ENCODE measurements at places on chromosomes 13 and 19. TPM values are rescaled to one million over a fixed set of nuclear protein-coding genes. Genes with fewer than 3 reads are reported as not detected.

DNA sequence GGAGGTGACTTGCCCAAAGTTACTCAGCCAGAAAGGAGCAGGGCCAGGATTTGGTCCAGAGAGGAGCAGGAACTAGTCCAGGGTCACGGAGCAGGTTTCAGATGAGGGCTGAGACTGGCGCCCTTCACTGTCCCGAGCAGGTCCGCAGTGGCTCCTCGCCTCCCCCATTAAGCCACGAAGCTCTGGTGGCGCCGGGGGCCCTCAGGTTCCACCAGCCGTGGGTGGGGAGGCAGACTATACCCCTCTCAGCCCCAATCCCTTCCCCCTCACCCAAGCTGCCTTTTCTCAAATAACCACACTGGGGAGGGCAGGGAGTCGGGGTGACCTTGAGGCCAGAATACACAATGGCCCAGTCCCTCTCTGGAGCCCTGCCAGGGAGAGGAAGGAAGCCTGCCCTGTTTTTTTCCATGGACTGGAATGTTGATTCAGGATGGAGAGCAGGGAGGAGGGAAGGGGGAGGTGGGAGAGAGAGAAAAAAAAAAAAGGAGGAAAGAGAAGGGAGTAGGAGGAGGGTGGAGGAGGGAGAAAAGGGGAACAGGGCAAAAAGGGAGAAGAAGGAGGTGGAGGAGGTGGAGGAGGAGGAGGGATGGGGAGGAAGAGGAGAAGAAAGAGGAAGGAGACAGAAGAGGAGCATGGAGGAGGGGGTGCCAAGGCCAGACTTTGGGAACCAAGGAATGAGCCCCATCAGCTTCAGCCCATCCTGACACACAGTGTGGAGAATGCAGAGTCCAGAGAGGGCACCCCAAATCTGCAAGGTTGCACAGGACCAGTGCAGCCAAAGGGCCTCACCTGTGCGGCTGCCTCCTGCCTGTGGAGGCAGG, 19.7 kb downstream of the CEACAM16 start:
- DNase-seq = no peak

The EHD2 gene
- total RNA-seq = 58.9 TPM

DNA sequence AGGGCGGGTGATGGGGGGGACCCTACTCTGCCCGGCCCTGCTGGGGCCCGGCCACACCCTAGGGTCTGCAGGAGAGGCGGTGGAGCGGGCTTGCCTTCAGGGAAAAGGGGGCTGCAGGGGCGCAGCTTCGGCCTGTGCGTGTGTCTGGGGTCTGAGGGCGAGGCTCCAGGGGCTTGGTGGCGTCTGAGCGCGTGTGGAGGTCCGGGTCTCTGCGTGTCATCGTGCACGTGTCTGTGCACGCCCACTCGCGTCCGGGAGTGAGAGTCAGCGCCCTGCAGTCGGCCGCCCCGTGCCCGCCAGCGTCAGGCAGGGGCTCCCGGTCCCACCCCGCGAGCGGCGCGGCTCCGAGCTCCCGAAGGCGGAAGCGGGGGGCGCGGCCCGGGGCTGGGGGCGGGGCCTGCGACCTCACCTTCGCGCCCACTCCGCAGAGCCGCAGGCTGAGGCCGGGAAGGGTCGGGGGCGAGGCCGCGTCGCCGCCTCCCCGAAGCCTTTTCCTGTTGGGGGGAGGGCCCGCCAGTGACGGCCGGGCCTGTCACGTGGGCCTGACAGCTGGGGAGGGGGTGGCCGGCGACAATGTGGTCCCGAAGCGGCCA, at the start of gene ARHGAP45:
TSS of gene ARHGAP45 (plus strand) at position 420 of the 593 bp plus-strand sequence. CDS start 239 bp downstream, outside the sequence.
- DNase-seq = no peak

GRCh38 chr19:18229474-18229873, 3.2 kb upstream of the PDE4C start:
- DNase-seq = no peak

The PBX4 gene
- total RNA-seq = 2.7 TPM

DNA sequence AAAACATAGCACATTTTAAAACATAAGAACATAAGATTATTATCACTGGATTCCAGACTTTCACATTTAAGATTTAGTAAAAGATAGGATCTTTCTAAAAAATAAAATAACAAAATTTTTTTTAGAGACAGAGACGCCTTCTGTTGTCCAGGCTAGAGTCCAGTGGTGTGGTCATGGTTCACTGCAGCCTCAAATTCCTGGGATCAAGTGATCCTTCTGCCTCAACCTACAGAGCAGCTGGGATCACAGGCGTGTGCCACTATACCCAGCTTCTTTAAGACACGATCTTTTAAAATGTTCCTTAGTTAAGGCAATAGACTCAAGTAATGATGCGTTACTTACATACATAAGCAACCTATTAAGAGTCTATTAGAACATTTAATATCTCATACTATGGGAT, 32.7 kb downstream of the ALG5 start:
- DNase-seq = no peak

DNA sequence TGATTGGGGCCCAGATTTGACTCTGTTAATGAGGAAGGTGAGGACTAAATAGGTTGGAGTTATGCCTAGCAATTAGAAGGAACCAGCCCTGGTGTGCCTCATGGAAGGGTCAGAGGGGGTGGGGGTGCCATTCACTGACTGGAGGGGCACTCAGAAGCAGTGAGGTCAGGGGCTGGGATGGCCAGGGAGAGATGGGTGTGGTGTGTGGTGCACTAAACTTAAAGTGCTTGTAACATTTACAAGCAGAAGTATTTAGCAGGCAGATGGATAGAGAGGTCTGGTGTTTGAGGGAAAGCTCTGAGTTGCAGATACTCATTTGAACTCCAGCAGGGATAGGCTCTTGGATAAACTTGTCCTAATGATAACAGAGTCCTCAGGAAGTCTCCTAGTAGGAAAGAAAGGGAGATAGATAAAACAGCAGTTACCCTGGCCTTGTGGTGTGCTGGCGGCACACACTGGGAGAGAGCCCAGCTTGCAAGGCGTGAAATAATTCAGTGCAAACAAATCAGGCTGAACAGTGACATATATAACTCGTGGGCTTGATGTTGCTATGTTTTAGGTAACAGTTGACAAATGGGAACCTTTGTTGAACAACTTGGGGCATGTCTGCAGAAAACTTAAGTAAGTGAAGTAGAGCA, 20.0 kb upstream of the UPF3A start:
- no peak for DNase-seq

DNA sequence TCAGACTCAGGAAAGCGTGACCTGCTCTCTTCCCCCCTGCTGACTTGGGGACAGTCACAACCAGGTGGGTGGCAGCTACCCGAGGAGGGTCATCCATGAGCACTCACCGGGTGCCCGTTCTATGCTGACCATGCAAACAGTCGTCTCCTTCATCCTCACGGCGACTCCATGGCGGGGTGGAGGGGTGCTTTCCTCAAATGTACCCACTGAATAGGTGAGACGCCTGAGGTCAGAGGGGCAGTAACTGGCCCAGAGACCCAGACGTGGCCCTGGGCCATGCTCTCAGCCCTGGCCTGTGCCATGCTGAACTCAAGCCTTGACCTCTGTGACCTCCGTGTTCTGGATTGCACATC, 59.2 kb upstream of the TPM4 start:
- DNase-seq = no peak

DNA sequence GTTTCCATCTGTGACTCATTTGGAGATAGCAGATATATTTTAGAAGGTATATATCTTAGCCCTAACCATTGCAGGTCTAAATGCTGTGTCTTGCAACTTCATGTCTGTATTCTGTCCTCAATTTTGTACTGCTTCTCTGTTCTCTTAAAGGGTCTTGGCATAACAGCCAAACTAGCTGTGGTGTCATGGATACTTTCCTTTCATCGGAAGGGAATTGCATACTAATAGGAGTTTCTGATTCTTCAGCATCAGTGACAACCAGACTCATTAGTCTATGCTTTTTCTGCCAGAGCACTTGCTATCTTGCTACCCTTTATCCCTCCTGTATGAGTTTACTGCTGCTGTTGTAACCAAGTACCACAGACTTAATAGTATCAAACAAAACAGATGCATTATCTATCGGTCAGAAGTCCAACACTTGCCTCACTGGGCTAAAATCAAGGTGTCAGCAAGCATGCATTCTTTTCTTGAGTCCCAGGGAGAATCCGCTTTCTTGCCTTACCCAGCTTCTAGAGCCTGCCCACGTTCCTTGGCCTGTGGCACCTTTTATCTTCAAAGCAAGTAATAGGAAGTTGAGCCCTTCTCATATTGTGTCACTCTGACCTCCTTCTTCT, 253.1 kb downstream of the HS6ST3 start:
- no peak for DNase-seq

DNA sequence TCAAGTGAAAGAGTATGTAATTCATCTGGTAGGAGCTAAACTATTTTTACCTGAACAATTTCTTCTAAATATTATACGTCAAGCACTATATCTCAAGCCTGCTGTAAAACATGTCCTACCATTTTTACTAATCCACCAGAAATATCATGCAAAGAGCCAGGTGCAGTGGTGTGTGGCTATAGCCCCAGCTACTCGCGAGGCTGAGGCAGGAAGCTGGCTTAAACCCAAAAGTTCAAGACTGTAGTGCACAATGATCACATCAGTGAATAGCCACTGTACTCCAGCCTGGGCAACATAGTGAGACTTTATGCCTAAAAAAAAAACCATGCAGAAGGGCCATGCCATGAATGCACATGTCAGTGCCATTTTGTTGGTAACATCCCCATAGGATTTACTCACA, 20.7 kb upstream of the CLN5 start:
- no peak for DNase-seq

- DNase-seq = no peak
Measured at GRCh38 chr19:18520848-18521691, 800 bp downstream of the ELL start.

All from epithelial cell of proximal tubule (primary cell).